ENCODE measurements at places on chromosomes 5 and 9.

GRCh38 chr5:111834926-111835599 is 78.1 kb upstream of the NREP start:
- no peak for DNase-seq

DNA sequence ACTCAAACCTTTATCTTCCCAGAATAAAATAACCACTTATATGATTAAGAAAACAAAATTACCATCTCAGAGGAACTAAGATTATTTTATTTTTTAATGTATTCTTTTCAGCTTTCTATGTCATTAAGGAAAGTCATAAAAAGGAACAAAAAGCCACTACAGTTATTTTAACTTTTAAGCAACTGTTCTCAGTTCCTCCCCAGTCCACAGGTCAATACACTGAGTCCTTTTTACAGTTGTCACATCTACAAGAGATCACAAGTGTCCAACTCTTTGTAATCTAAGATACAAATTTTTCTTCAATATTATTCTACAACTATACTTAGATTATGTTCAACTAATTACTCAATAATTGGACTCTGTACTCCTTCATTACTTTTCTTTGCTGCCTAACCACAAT is 782.8 kb upstream of the ACO1 start:
- no peak for DNase-seq

DNA sequence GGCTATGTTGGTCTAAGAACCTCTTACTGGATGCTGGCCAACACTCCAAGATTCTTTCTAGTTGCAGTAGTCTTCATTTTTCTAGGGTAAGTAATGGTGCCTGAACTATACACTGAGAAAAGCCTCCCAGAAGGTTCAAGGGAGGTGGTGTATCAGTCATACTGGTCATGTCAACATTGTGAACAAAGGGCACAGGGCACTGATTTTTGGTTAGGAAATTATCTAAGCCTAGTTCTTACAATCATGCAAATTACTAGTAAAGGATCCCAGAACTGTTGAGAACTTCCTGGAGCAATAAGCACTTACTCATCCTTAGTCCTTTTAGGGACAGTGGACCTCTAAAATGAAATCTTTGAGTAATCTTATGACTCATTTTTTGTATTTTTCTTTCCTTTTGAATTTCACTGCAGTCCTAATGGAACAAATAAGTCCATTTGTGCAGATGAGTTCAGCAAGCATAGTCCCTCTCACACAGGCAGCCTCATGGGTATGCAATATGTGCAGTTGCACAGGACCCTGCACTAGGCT is 21.1 kb upstream of the CDC42SE2 start:
- no peak for DNase-seq

DNA sequence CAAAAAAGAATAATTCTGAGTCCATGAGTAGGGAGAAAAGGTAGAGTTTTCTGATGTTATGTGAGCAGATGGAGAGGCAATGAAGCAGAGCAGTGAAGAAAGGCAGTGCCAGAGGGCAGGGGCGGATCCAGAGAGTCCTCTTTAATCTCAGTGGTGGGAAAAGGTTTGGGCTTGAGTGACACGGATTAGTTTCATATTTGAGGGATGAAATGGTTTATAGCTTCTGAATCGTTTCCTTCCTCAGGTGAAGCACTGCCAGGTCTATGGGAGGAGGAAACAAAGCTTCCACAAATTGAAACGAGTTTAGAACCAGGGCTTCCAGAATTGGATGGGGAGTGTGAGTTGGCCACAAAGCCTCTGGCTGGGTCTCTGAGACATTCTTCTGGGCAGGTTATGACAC is 517.0 kb upstream of the PAPPA start:
- no peak for DNase-seq

DNA sequence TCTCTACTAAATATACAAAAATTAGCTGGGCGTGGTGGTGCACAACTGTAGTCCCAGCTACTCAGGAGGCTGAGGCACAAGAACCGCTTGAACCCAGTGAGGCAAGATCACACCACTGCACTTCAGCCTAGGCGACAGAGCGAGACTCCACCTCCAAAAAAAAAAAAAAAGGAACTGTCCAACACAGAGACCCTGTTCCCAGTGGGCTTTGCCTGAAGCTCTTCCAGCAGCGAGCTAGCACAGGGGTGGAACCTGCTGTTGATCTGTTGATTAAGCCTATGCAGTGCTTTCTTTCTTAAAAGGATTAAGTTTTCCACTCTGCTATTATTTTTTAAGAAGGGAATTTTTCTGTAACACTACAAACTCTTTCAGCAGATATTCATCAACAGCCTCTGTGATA is 171.0 kb upstream of the TUT7 start:
- DNase-seq = no peak

- DNase-seq = no peak
These were observed 212.9 kb downstream of the PBX3 start for GRCh38 chr9:125959951-125960619.

DNA sequence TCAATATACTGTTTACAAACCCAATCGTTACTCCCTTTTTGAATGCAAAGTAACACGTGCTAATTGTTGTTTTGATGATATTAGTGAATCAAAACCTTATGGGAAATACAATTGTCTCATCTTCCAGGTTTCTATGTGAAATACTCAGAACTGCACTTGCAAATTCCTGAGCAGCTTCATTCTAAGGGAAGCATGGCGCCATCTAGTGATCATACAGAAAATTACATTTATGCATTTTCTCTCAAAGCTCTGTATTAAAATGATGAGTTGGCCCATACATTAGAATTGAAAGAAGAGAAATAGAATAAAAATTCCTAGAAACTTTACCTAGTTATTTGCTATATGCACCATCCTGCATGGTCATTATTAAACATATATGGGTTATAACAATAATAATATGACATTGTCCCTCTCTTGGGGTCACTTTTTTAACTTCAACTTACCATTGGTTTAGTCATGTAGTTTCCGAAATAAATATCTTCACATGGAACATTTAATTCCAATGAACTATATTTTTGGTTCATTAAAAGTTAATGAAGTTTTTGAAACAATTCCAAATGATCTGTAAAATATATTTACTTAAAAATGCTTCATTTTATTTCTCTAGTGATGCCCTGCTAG is 220.0 kb downstream of the PDE4D start:
- peak; percentile 10 for DNase-seq

GRCh38 chr9:16085167-16085726 is 532.4 kb downstream of the CCDC171 start:
- no peak for DNase-seq

DNA sequence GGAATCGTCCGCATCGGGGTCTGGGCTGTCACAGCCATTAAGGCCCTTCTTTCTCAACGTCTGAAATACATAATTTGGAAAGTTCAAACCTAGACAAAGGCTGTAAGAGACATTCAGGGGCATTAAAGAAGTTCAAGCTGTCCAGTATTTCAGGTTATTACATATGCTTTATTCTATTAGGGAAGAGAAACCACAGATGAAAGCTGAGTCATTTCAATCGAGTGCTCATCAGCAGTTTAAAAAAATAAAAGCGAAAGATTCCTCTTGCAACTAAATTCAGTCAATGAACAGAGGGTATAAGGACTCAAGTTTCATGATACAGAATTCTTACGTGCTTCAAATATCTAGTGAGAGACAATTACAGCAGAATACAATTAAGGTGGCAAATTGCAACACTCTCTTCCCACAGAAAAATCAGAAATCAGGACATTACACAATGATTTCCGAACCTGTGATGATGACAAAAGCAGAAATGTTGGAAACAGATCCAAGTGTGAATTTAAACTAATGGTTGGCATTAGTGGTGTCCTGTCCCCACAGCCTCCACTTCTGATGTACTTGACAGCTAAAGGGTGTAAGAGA is 121.6 kb downstream of the MEF2C start:
- DNase-seq = no peak

DNA sequence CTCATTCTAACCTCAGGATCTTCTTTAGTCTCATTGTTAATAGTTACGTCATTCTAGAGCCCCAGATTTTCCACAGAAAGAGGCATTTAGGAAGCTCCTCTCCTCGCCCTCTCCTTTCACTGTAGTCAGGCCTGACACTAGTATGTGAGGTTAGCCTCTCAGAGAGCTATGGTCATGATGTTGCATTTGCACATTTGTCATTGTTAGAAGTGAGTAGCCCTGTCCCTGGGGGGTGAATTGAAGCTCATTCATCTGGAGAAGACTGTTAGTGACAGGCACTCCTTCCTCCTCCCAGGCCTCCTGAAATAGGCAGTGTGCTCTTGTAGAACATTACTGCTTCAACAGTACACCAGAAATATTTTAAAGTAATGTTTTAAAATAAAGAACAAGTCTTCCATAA is 26.6 kb upstream of the LRRTM2 start:
- DNase-seq = no peak

GRCh38 chr9:135741276-135742219 is 39.6 kb downstream of the KCNT1 start:
- no peak for DNase-seq

GRCh38 chr5:142507531-142508372 is 178.1 kb downstream of the FGF1 start:
- DNase-seq = no peak

DNA sequence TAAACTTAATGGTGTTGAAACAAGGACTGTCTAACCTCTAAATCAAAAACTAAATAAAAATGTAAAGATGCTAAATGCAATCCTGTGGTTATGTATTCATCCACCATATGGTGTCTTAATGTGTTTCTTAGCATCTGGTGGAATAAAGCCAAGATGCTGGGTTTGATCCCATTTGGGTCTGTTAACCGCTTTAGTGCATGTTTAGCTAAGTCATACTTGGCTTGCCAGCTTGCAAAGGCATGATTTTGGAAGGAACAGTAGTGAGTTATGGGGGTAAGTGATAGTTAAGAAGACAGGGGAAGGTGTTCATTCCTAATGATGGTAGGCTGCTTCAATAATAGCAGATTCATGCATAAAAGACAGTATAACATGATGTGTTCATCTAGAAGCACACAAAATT is 139.0 kb upstream of the SLC27A6 start:
- no peak for DNase-seq

Data from NCI-H187 (cell line).